A549 (cell line): ENCODE measurements at places on chromosomes 5 and 9.

- DNase-seq = no peak
Measured at GRCh38 chr9:115633104-115633503, 515.1 kb upstream of the TNC start.

DNA sequence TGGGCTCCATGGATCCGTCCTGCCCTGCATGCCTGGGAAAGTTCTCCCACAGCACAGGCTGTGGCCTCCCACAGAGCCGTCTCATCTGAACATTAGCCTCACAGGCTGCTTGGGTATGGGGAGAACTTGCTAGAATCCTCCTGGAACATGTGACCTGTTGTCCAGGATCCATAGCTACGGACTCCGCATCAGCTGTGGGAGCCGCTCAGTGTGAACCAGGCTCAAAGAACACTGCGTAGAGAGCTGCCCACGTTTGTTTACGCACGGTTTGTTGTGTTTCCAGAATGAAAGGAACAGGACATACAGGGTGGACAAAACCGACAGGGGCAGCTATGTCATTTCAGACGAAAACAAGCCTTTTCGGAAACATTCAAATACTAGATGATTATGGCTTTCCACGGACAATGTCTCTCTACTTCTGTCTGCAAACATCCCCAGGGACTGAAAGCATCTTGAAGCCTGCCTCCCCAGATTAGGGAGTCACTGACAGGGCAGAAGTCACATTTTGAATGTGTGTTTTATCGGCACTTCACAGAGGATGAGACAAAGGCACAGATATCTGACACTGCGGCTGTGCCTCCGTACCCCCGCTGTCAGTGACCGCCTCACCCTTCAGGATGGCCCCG is 390.3 kb downstream of the GADD45G start:
- no peak for DNase-seq

GRCh38 chr5:133363807-133364587 is 248.3 kb downstream of the FSTL4 start:
- no peak for DNase-seq

DNA sequence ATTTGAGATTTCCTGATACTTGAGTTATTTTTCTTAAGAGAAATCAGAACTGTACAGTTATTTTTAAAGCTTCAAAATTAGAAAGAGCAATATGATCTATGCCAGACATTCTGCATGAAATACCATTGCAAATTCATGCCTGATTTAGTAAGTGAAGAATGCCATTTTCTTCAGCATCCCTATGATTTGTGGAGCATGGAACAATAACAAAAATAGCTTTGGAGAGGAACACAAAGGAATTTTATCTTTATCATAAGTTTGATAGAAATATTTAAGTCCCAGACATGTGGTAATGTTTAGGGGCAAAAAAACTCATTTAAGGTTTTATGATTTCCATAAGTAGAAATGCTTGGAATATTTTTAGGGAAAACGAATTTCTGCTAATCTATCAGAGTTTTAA is 1863.4 kb downstream of the EFNA5 start:
- no peak for DNase-seq

GRCh38 chr5:43309637-43310036 is 3.6 kb downstream of the HMGCS1 start:
- no peak for DNase-seq

DNA sequence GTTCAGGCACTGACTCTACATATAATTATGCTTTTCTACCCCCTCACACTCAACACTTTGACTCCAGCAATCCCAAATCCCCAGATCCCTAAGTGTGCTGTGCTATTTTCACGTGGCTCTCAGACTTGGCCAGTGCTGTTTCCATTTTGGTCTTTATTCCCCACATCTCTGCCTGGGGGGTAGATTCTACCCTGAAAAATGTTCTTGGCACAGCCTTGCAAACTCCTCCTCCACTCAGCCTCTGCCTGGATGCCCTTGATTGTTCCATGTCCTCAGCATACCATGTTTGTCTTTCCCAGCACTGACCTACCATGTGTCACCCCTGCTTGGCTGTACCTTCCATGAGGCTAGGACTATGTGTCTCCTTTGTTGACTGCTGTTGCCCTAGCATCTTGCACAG is 43.0 kb downstream of the FXN start:
- no peak for DNase-seq

DNA sequence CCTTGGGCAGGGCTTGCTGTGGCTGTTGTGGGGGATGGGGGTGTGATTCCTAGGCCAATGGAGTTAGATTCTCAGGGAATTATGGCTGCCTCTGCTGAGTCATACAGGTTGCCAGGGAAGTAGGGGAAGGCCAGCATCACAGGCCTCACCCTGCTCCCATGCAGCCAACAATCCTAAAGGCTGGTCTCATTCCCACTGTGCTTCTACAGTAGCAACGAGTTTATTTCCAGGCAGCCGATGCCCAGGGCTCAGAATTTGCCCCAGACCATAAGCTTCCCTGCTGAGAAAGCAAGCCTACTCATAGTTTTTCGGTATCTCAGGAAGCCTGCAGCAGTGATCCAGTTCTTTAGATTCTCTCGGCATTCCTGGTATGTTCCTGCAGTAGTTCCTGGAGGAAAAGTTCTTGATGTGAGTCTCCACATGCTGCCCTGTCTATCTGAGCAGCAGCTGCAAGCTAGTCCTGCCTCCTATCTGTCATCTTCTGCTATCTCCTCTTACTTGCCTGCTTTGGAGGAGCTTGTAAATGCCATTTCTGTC is 59.3 kb upstream of the SELENOP start:
- DNase-seq = no peak

DNA sequence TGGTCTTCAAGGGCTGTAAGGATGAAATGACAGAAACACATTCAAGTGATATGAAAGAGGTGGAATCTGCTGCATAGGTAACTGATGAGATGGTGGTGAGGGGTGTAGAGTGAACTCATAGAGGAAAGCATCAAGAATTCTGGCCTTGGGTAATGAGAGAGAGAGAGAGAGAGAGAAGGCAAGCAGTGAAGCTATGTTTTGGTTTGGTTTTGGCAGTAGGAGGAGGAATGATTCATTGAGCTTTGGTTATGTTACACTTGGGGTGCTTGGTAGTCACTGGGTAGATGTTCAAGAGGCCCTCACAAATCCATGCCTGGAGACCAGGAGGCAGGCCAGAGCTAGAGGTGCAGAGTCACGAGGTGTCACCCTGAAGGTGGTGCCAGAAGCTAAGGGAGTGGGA is 89.5 kb downstream of the EGFLAM start:
- DNase-seq = no peak

GRCh38 chr5:33650911-33651310 is 210.1 kb downstream of the TARS1 start:
- no peak for DNase-seq

DNA sequence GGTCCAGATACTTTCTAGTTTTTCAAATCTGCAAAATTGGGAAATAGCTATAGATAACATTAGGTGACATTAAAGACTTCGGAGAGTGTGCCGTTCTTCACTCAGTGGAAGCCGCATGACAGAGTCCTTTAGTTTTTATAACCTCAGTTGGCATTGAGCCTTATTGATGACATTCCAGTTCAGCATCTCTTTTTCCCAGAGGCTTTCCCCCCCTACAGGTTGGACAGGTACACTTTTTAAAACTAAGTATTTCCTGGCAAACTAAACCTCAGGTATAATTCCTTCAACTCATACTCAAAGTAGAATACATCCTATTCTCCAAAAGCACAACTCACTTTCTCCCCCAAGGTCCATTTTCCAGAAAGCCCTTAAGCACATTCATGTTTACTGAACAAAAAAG is 58.7 kb downstream of the SLC46A2 start:
- DNase-seq = no peak

- no peak for DNase-seq
Measured at GRCh38 chr9:88396836-88397577, 8.8 kb downstream of the SPIN1 start.

DNA sequence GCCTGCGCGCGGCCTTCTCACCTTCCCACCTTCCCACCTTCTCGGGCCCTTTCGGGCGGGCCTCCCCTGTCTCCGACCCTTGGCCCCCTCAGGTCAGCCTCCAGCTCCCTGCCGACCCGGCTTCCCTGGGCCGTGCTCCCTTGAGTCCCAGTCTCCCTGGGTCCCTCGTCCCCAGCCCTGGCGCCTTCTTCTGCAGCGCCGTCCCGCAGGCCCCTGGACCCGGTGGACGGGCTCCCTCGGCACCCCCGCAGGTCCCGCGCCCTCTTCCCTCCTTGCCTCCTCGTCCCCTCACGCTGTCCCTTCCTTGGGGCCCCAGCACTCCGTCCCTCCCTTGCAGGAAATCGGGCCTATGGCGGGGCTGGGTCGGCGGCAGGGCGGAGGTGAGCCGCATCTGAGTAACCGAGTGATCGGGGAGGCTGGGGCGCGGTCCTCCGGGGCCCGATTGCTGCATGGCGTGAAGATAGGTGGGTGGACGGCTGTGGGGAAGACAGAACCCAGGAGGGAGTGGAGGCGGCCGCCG is 7.6 kb downstream of the ARPC5L start:
- no peak for DNase-seq

- DNase-seq = no peak
Measured at GRCh38 chr9:88984543-88984883, 6.8 kb upstream of the S1PR3 start.

DNA sequence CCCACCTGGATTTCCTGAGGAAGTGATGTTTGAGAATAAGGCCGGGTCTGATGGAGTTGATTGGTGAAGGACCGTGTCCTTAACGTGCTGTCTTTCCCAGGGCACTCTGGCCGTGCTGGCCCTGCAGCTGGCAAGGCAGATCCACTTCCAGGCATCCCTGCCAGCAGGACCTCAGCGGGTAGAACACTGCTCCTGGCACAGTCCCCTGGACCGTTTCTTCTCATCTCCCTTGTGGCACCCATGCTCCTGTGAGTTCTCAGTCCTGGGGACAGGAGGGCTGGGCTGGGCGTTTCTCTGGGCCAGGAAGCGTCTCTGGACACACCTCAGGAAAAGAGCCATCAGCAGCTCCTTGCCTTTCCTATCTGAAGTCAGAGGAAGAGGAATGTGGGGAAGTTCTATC is 4.4 kb downstream of the DELE1 start:
- no peak for DNase-seq

- no peak for DNase-seq
Measured at GRCh38 chr5:88116396-88116795, 152.2 kb downstream of the TMEM161B start.

DNA sequence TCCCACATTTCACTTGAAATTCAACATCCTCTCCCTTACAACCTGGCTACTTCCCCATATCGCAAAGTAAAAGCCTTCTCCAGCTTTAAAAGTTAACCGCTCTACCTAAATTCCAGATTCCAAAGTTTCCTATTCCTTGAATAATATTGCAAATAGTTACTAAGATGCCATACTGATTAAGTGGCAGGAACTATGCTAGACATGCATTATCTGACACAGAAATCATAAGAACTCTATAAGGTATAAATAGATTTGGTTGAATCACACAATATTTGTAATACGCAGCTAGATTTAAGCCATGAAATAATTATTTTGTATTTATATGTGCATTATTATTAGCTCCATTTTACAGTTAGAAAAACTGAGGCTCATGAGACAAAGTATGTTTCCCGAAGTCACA is 92.8 kb downstream of the NFIB start:
- DNase-seq = no peak

DNA sequence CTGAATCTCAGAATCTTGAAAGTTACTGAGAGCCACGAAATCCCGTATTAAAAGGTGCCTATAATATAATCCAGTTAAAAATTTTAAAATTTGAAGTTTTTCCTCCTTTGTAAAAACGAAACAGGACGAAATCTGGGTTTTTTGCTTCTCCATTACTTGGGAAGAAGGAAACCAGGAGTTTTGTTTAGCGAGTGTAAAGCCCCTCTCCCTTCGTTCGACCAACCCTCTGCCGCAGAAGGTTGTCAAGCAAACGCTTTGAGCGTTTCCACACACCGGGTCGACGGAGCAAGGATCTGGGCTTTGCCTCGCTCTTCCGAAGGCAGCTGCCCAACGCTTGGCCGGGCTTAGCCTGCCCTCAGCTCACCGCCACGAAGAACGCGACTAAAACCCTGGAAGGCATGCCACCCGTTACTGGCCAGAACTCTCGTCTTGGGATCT is 1.6 kb upstream of the FOXE1 start:
- DNase-seq = no peak

- DNase-seq = no peak
Measured at GRCh38 chr5:132261881-132262845, 4.7 kb downstream of the PDLIM4 start.

GRCh38 chr5:90170261-90170660 is 239.3 kb downstream of the CETN3 start:
- DNase-seq = no peak

DNA sequence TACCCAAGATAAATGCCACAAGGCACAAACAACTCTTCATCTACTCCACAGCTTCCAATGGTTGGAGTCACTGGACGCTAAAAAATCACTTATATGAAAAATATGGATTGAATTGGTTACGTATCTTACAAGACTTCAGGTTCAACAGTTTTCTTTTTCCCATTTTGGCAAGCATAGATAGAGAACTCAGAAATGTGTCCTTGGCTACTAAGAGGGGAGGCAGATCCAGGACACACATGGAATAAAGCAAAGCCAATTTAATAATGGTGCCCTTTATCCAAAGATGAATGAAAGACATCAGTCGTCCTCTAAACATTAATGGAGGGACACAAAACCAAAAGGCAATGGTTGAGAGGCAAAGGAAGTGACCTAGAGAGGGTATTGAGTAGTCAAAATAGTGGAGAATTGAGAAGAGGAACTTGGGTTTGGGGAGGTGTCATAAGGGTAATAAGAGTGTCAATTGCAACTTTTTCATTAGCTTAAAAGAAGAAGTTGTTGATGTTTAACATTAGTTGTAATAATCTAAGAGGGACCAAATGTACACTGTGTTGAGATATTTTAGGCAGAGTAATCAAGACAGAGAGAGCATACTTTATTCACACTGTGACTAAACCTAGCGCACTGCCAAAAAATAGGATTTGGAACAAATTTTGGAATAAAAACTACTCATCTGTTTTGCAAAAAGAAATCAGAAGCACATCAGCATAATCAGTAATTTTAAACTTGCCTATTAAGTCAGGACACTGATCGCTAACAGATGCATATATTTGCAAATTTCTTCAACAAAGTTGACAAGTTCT is 308.2 kb downstream of the ARL15 start:
- DNase-seq = no peak

DNA sequence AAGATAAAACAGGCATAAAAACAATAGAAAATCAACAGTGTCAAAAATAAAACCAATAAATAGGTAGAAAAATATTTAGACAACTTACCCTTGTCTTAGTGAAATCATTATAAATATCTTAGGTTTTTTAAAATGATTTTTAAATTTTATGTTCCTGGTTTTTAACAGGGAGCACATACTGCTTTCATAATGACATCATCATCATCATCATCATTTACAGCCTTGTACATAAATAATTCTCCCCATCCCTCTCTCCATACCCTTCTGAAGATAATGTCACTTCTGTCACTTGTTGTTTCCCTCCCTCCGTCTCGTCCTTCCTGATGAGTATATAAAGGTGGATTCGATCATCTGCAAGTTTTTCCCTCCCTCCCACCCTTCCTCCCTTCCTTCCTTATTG is 56.6 kb downstream of the CDH9 start:
- DNase-seq = no peak

GRCh38 chr9:89448381-89448780 is 49.5 kb downstream of the SEMA4D start:
- DNase-seq = no peak

- DNase-seq = no peak
Measured at GRCh38 chr5:1722877-1723276, 76.8 kb downstream of the MRPL36 start.

- no peak for DNase-seq
Measured at GRCh38 chr5:97531549-97531948, 348.5 kb upstream of the RIOK2 start.
